ENCODE measurements at places on chromosomes 5 and 9.

GRCh38 chr9:20361229-20361628 is 261.1 kb downstream of the MLLT3 start:
- DNase-seq = no peak

DNA sequence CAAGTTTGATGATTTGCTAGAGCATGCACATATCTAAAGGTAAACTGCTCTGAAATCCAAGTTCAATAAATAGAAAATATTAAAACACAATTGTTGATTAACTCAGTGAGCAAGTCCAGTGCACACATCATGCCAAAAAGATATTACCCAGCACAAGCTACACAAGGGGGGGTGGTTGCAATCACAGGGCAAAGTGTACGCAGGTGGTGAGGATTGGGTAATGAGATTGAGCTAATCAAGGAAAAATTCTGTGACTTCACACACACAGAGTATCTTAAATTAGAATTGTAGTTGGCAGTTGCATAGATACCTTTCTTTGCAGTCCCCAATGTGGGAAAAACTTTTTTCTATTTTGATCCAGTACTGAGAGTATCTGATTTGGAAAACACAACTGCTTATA is 156.1 kb upstream of the NTRK2 start:
- no peak for DNase-seq

GRCh38 chr9:5479994-5480694 is 29.8 kb downstream of the CD274 start:
- DNase-seq = no peak

DNA sequence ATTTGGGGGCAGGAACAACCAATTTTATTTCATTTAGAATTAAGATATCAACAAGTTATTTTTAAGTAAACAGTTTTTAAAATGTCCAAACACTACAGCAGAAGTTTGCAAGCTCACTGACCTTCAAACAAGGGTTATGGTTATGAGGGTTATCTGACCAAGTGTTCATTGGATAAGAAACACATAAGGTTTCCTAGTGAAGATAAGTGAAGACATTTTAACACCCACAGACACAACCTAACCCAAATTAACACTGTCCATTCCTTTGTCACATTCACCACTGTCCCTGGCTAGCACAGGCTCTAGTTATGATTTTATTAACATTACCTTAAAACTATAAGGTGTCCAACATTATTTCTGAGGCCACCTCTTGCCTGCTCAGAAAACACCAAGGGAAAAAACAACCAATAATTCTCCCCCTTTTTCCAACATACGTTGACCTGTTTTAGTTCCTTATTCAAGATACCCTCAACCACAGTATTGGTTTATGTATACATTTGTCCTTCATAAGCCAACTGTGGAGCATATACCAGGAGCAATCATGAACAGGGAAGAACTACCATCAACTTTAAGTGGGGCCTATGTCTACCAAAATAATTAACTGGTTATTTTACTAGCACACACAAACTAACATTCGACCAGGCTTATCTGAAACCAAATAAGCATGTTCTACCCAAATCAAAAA is 4.0 kb downstream of the ETF1 start:
- no peak for DNase-seq

DNA sequence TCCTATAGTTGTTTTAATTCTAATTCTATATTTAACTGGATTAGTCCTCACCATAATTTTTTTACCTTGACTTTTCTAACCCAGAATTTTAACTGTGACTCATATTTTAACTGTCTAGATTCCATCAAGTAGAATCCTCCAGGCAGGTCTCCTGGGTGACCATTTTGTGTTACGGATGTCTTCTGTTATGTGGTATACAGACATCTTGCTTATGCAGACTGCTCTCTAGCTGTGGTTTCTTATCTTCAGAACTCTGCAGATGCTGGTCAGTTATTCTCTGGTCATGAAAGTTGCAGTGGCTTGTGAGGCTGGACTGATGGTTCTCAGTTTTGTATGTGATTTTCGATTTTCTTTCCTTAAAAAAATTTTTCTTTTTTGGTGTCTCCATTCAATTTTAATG is 139.4 kb downstream of the ATG10 start:
- DNase-seq = no peak

DNA sequence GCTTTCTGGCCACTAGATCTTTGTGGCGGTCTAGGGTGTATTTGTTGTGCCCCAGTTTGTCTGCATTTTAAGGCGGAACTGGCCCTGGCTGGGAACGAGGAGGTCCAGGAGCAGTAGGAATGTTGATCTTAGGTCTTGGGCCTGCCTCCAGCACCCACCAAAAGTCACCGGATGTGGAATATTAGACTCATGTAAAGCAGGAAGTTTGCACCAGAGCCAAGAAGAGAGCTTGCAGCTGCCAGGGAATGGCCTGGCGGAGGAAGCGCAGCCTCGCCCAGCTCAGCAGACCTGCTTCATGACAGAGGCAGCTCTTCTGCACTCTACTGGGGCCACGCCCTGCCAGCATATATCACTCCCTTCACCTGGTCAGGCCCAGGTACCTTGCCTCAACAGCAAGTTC is 3.3 kb downstream of the GPX3 start:
- DNase-seq = no peak

GRCh38 chr9:4420351-4420750 is 69.9 kb upstream of the SLC1A1 start:
- no peak for DNase-seq

DNA sequence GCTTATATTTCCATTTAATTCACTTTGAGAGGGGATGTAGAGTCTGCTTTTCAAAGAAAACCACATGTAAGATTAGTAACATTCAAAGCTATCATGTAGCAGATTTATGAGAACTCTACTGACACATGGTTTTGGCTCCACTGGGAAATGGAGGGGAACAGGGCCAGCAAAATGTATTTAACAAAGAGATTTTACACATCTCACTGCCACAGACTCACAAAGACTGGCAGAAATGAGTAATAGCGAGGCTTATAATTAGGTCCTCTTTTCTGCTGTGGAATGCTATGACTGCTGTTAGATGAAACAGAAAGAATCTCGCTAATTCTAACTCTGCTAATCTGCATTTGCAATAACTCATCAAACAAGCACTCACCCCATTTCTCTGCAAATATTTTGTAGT is 4.5 kb downstream of the DAP start:
- no peak for DNase-seq

DNA sequence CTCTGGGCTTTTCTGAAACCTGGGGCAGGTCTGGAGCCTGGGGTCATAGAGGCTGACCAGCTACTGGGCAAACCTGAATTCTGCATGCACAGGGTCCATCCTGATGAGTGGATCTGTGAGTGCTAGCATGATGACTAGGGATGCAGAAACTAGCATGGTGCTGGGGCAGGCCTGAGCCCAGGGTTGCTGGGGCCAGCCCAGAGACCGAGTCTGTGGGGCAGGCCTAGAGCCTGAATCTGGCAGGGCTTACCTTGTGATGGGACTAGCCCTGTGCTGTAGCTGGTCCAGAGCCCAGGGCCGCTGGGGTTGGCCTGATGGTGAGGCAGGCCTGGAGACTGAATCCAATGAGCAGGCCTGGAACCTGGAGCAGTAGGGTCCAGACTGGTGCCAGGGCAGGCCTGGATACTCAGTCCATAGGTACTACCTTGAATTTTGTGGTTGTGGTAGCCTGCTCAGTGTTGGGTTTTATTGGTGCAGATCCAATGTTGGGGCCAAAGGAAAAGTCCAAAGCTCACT is 313.5 kb downstream of the TLR4 start:
- no peak for DNase-seq

DNA sequence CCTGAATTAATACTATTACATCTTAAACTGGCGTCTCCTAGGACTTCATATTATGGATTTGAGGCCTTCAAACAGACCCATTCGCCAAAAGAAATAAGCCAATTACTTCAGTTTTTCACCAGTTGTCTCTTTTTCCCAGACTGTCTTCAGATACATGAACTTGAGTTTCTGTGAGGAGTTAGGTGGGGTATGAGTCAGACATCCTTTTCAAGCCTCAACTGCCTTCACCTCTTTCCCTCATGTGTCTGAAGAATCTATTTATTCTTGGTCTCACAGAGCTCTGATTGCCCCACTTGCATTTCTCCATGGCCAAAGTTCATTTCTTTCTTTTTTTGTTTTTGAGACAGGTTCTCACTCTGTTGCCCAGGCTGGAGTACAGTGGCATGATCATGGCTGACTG is 12.5 kb downstream of the WNT8A start:
- DNase-seq = no peak

DNA sequence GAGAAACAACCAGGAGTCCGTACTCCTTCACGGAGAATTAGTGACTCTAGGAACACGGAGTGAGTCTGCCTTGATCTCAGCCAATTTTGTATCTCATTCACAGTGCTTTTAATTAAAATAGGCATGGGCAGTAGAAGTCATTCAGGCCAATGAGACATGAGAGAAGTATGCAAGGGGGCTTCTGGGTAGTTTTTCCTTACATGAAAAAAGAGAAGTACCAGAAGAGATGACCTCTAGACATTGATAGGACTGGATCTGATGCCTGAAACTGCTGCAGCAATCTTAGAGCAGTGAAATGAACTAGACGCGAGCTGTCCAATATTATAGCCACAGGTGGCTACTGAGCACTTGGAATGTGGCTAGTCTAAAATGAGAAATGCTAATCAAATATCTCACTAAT is 187.7 kb upstream of the TLE4 start:
- DNase-seq = no peak

GRCh38 chr5:179161901-179162300 is 101.7 kb downstream of the ZNF354C start:
- DNase-seq = no peak

GRCh38 chr9:132898051-132898450 is 19.4 kb downstream of the SPACA9 start:
- no peak for DNase-seq

DNA sequence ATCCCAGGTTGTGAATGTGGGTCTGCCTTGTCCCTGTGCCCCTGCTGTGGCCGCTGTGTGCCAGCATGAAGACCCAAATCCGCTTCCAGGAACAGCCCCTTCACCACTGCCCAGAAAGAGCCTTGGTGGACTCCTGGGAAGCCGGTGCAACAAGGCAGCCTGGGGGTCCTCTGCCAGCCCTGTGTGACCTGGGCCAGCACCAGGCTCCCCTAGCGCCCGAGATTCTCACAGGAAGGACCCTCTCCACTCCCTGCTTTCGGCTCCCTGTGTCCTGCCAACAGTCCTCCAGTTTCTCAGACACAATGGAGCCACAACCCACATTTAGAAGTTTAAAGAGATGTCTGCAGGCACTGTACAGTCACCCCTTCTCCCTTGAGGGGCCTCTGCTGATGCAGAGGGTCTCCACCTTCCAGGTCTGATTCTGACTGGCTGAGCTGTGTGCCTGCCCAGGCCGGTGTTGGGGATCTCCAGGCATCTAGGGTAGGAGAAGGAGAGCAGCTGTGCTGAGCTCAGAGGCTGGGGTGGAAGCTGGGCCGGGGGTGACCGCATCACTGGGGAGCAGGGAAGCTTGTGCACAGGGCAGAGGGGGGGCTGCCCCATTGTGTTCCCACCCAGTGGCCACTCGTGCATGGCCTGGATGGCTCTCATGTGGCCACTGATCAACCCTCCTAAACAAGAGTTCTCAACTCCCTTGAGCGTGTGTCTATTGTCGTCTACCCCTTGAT is 174.0 kb downstream of the IRX2 start:
- no peak for DNase-seq

- DNase-seq = no peak
These were observed 12.6 kb upstream of the TNIP1 start for GRCh38 chr5:151093476-151093889.

DNA sequence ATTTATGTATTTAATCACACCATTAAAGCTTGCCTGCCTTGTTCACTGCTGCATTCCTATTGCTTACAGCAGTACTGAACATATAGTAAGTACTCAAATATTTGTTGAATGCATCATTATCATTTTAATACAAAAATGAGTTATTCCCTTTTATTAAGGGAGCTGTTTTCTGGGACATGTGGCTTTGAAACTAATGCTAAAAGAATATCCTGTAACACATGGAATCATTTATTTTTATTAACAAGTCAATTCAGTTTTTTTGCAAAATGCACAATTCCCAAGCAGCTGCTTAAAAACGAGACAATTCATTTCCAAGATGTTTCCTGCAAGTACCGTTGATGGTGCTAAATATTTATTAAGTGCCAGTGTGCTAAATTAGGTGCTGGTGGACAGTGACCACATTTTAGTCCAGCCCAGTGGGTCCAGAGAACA is 148.3 kb upstream of the NR3C1 start:
- DNase-seq = no peak

DNA sequence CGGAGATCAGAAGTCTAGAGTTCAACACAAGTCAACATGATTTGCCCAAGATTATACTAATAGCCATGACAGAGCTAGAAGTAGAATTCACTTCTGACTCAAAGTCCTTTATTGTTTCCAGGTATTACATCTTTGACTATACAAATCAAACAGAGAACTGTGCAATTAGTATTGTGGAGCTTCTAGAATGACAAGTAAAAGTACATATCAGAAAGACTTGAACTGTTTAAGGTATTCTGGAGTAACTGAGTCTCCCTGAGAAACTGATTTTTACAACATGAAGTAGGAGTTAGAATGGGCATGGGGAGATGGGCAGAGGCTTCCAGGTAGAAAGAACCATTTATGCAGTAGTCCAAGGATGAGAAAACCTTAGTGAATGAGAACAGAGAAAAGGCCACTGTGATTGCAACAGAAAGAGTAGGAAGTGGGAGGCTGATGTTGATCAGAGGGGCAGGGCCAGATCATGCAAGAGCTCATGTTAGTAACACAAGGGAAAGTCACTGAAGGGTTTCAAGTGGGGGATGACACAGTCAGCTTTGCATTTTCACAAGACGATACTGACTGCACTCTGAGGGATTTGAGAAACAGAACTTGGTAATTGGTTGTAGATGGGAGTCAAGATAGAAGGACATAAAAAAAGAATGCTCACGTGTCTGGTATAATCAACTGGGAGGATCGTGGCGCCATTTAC is 280.7 kb downstream of the RFX3 start:
- no peak for DNase-seq

- no peak for DNase-seq
These were observed 201.7 kb upstream of the NFIL3 start for GRCh38 chr9:91625331-91625730.

- no peak for DNase-seq
These were observed 37.1 kb upstream of the FAM169A start for GRCh38 chr5:74903165-74903787.

DNA sequence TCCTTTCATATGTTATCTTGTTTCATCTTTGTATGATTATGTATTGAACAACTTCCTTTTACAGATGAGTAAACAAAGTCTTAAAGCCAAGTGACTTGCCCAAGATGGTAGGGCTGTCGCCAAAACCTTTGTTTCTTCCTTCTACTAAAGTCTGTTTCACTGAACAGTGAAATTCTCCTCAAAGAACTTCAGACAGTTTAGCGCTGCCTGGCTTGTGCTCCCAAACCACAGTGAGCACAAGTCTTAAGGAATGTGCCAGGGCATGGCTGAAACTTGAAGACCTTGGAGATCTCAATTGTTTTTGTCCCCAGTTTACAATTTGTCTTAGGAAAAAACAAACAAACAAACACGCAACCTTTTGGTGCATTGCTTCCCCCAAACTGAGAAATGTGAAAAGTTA is 273.5 kb downstream of the CRB2 start:
- DNase-seq = no peak

DNA sequence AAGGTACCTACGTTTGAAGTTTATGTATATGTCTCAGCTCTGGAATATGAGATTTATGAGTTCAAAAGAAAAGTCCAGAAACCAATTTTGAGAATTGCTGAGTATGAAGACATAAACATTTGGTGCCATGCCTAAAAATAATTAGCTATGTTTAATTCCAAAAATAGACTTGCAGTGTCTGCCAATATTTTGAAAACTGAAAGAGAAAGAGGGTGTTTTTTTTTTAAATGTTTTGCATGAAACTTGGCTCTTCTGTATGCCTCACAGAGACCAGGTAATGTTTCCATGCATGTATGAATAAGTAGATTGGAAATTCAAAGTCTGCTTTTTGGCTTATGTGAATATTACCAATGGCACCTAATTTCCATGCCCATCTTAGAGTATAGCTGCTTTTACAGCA is 634.4 kb upstream of the C9orf72 start:
- DNase-seq = no peak
